A549 (cell line): ENCODE measurements at places on chromosomes 12 and 14. TPM values are rescaled to one million over a fixed set of nuclear protein-coding genes. Genes with fewer than 3 reads are reported as not detected.

DNA sequence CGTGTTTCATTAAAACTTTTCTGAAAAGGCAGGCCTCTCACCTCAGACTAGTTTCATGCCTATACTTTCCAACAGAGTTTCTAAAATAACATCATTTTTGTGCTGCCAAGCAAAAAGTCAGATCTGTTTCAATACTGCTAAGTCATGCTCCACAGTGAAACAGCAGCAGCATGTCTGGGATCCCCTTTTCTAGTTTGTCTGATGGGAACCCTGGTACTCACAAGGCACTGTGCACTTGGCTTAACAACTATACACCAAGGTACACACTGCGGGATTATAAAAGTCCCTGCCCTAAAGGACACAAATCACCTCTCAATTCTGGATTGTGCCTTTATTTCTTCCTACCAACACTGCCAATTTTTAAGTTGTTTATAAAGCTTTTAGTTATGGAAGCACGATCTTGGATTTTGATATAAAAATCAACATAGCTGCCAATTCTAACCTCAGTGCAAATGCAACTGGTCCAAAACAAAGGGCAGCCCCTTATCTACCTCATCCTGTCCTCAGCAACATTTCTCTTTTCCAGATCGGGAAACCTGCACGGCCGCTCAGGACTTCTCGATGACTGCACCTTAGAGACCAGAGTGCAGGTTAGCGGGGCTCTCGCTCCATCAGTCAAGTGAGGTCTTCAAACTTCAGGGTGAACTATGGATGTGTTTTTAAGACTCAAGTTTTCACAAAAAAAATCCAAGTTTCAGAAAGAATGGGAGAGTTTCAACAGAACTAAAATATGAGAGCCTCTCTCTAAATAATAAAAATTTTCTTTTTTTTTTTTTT, 1.7 kb upstream of the EIF5 start:
- DNase-seq = no peak

- DNase-seq = no peak
These were observed 2.1 kb downstream of the PLD4 start for GRCh38 chr14:104926619-104927431.

GRCh38 chr14:44979273-44979672, 17.3 kb downstream of the TOGARAM1 start:
- DNase-seq = no peak

GRCh38 chr12:29743077-29743476, 40.7 kb downstream of the TMTC1 start:
- no peak for DNase-seq

DNA sequence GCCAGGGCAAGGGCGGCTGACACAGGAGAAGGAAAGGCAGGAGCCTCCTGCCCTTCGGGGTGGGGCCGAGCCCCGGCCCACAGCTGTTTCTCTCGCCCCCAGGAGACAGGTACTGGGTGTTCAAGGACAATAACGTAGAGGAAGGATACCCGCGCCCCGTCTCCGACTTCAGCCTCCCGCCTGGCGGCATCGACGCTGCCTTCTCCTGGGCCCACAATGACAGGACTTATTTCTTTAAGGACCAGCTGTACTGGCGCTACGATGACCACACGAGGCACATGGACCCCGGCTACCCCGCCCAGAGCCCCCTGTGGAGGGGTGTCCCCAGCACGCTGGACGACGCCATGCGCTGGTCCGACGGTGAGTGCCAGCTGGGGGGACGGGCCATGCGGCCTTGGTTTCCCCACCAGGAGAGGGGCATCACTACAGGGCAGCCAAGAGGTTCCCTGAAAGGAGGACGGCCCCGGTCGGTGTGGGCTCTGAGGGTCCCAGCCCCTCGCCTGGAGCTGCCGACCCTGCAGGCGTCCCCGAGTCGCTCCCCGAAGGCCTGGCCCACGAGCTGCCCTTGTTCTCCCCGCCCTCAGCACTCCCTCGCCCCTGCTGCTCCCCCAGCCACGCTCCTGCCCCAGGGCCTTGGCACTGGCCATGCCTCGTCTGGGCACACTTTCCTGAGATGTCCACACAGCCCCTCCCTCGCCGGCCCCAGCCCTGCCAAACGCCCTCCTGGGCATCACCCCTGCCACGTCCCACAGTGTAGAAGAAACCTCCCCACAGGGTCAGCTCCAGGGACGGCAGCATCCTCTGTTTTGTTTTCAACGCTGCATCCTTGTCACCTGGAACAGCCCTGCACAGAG, 21.7 kb downstream of the MMP17 start:
- no peak for DNase-seq

Gene CLEC14A
- not detected in 3 replicates for polyA plus RNA-seq
